Kidney capillary endothelial cell (primary cell): ENCODE measurements at places on chromosomes 12 and 14.

- no peak for DNase-seq
Measured at GRCh38 chr14:90349739-90350138, 18.0 kb upstream of the NRDE2 start.

- no peak for DNase-seq
Measured at GRCh38 chr14:28468191-28469151, 298.1 kb upstream of the FOXG1 start.

DNA sequence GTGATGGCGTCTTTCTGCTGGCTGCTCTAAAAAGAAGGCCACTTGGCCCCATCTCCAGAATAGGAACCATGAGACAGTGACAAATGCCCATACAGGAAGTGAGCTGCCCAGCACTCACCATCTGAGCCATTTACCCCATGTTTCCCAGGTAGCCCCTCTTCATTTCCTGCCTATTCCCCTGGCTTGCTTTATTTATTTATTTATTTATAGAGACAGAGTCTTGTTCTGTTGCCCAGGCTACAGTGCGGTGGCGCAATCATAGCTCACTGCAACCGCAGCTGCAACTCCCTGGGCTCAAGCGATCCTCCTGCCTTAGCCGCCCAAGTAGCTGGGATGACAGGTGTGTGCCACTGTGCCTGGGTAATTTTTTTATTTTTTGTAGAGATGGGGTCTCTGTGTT lies 71.2 kb downstream of the RIN3 start:
- DNase-seq = no peak

DNA sequence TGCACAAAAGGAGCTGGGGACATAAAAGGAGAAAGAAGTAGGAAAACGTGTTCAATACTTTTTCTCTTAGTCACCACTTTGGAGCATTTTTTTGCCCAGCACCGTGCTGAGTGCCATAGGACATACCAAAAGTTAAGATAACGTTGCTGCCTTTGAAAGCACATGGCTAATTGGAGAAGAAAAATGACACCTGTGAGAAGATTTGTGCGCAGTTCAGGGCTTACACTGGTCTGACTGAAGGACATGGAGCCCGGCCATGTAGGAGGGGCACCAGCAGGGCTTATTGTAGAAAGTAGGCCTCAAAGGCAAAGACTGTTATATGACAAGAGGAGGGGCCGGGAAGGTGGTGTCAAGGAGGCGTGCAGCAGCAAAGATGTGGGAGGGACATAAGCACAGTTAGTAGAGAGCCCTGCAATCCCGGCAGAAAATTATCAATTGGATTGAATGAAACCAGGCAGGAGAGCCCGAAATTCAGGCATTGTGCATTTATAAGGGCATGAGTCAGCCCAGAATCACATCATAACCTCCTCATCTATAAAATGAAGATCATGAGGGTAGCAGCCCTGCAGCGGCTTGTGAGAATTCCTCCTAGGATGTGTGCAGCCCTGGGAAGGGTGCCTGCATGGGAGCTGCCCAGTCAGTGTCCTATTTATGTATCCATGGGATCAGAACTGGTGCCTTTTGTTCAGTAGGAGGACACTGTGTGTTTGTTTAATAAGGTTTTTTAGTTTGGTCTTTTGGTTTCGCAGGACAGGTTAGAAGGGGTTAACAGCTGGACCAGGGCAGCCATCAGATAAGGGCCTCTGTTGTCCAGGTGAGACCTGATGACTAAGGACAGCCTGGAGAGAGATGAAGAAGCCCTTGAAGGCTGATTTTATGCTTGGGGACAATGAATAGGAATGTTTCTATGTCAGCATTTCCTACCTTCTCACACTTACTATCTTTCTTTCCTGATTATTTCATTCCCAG lies 122.4 kb downstream of the GPR135 start:
- DNase-seq = no peak

- no peak for DNase-seq
Measured at GRCh38 chr12:3261782-3262359, 184.7 kb downstream of the TSPAN9 start.

DNA sequence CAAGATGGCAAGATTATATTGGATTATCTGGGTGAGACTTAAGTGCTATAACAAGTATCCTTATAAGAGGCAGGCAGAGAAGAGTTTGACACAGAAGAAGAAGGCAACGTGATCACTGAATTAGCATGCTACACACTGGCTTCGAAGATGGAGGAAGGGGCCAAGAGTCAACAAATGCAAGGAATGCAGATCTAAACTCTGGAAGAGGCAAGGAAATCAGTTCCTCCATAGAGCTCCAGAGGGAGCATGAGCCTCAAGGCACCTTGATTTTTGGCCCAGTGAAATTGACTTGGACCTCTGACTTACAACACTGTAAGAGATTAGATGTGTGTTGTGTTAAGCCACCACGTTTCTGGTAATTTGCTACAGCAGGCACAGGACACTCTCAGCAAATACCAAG lies 536.4 kb upstream of the SEL1L start:
- no peak for DNase-seq

- DNase-seq = peak; percentile 85
Measured at GRCh38 chr12:76158518-76159321, 74.2 kb upstream of the NAP1L1 start.

DNA sequence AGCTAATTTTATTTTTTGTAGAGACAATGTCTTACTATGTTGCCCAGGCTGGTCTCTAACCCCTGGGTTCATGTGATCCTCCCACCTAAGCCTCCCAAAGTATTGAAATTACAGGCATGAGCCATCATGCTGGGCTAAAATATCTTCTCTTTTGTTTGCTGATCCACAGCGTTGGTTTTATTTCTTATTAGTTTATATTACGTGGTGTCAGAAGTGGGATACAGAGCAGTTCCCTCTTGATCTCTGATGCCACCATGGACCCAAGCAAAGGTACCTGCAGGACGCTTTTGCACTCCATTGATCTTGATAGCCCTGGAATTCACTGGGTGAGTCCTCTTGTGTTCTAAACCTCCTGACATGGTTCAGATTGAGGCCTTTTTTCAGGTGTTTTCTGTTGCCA lies 43.8 kb upstream of the RESF1 start:
- DNase-seq = no peak

DNA sequence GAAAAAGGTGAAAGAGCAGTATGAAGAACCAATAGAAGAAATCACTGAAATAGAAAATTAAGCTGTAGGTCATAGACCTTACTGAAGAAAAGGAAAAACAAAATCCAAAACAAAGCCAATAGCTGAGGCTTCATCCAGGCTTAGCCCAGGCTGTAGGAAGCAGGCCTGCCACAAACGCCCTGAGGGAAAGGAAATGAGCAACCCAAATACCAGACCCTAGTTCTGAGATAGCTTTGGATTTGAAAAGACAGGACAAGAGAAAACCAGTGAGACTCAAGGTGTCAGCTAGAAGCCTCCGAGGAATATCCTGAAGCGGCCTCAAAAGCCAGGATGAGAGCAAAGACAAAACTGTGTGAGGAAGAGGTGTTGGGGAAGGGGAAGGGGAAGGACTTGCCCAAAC lies 79.2 kb downstream of the FERMT2 start:
- no peak for DNase-seq
